ENCODE measurements at places on chromosomes 2 and 18.

- DNase-seq: no peak
Observed at GRCh38 chr2:240024766-240025165, 376 bp downstream of the NDUFA10 start.

DNA sequence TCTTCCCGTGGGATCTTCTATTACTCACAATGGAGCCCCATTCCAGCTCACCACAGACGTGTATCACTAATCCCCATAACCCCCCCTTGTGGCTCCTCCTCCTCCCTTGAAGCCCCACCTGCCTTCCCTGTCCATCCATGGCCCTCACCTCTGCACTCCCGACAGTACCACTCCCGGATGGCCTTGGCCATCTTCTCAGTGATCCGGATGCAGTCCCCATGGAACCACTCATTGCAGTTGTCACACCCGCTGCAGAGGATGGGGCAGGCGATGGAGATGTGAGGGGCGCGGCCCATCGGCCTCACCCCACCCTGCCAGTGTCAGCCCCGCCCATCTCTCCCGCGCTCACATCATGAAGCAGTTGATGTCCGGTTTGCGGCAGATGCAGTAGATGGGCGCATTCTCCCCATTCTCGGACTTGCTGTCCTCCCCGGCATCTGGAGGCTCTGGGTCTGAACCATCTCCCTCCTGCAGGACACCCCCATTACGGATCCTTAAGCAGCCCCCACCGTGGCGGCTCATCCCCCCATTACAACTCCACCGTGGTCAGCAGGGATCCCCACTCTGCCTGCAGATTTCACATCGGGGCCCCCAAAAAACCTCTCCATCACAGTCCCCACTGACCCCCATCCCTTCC is 983 bp downstream of the CXXC1 start:
- peak; percentile 29 for DNase-seq

DNA sequence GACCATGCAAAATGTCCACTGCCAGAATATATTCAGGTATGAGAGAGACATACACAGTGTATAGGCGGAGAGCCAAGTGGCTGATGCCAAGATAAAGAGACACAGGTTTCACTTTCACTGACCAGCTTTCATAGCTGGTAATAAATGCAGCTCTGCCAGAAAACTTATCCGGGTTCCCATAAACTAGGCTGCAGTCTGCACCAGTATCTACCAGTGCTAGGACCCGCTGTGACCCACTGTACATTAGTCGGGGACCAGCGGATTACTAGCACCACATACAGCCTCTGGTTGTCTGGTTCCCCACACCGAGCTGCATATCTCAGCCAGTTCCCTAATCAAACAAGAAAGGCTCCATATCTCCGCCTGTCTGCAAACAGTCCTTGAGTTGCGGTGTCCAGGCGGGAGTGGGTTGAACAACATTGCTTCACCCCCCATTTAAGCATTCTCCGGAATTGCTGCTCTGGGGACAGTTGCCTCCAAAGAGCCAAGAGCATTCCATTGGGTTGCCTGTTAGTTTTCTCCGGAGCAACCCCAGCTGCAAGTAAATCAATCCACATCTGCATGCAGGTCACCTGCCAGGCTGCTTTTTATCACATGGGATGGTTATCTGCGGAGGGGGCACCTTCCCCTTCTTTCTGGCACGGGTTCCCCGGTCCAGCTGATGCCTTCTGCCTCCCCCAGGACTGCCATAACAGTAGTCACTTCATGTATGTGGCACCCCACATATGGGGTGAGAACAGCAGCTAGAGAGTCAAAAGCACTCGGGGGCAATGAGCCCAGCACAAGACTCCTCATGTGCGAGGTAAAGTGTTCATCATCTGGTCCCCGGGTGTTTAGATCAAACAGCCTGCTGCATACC is 18.0 kb upstream of the KLHL23 start:
- DNase-seq: peak; percentile 41

DNA sequence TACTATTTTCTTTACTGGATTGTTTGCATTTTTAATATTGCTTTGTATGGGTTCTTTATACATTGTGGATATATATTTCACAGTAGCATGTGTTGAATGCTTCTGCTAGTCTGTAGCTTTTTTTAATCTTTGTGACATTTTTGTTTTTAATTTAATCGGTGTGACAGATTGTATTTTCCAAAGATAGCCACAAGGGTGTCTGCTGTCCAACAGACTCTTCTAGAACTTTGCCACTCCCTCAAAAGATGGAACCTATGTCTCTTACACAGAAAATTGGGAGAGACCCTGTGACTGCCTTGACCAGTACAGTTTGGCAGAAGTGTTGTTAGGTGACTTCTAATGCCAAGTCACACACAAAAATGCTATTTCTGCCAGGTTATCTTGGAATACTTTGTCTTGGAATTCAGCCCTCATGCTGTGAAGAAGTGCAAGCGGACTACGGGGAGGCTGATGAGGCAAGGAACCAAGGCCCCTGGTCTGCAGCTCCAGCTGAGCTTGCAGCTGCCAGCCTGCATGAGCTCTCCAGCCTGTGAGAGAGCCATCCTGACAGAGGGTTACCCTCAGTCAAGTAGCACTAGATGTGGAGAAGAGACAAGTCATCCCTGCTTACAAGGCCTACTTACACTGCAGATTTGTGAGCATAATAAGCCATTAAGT is 110.8 kb downstream of the TDRD15 start:
- no peak for DNase-seq

DNA sequence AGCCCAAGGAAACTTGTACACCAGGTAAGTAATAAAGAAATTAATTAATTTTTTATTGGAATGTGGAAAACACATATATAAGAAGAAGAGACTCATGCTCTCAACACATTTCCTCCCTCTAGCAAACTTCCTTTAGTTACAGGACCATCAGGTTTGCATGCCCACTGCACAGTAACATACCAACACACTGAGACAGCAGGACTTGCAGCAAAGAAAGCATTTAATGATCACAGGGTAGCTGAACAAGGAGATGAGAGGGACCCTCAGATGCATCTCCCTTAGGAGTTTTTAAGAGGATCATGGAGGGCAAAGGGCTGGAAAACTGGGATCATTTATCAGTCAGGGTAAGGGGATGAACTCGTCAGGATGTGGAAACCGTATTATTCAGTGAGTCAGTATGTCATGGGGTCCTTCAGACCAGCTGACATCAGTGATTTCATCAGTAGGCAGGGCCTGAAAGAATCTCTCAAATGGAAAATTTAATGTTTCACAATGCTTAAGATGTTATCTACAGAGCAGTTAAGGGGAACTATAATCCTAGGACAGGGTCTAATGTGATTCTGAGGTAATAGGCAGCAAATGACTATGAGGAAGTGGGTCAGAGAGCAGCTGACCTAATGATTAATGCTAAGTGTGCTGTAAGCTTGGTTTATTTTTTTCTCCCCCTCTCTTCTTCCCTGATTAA is 193.8 kb upstream of the RND3 start:
- DNase-seq: peak; percentile 97

GRCh38 chr18:22026889-22027288 is 142.5 kb upstream of the GATA6 start:
- DNase-seq: no peak

DNA sequence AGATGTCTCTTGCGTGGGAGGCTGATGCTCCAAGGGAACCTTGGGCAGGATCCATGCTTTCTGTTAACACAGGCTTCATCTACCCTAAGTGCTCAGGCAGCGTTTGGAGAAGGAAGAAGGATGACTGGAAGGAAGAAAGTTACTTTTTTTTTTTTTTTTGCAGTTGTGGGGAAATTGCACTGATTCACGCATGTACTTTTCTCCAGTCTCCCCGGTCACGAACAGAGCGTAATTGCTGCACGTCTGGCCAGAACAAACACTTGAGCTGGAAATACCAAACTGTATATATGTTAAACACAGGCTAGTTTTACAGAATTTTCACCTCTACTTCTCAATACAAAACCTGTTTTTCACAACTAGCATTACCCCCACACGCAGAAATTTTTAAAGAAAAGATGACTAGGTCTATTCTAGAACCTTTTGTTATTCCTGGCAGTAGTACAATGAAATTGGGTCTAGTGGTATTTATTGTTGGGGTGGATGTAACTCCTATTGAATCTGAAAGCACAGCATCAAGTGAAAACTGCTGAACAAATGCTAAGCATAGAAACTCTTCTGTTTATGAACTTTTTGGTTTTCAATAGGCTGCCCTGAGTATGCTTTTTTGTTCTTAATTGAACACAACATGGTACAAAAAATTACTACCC is 9.3 kb upstream of the SCYGR5 start:
- DNase-seq: peak; percentile 19

DNA sequence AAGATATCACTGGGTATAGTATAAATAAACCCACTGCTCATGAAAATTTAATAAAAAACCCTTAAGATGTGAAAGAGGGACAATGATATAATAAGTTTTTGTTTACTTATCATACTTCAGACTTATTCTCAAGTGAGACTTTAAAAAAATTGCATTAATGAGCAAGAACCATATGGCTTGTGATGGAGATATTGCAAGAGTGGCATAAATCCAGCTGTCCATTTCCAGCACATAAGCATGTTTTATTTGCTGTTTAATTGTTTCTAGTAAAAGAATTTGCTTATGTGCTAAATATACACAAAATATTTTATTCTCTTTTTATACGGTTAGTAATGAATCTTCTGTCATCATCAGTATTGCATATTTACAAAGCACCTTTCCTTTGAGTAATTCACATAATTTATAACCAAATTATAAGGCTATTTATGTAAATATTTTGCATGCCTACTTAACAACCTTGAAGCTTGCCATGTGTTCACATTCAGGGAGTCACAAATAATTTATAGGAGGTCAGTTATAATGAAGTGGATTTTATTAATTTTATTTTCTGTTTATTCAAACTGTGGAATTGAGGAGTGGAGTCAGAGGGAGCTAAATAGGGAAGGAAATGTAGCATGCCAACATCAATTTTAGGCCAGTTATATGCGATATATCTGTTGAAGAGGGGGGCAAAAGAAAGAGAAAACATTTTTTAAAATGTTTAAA is 318.5 kb upstream of the CWC22 start:
- no peak for DNase-seq

DNA sequence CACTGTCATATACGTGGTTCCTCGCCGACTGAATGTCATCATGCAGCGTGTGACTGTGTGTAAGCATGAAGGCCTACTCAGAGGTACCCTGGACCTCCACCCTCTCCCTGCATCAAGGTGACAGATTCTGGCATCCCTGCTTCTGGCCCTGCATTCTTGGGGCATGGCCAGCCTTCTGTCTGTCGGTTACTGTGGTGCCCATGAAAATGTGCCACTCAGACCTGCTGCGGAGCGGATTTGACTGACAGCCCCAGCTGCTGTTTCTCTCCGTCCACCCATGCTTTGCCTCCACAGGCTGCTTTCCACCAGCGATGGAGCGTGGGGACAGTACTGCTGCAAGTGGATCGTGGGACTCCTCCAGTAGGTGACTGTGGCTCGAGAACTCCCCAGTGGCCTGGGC is 9.6 kb downstream of the TMEM177 start:
- DNase-seq: no peak

DNA sequence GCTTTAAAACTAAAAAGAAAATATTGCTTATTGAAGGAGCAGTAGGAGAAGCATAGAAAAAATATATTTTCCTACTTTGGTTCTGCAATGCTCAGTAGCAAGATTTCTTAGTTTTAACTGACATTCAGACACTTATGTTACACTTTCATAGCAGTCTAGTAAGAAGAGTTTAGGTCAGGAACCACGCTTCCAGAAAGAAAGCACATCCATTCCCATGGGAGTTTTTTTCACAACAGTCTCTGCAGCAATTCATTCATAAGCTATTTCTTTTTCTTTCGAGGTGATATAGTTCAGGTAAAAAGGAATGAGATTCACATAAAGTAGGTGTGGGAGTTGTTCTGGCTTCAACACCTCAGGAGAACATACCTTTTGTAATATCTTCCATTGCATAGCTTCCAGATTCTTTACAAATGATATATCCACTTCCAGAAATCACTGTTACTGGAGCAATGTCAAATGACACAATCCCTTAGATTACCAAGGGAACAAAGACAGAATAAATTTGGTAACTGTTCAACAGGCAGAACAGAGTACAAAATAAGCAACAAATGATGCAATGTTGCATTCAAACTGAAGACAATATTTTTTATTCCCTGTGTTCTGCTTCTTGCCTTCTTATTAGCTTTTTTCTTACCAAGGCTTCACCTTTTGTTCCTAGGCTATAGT is 95.2 kb upstream of the GULP1 start:
- no peak for DNase-seq

- DNase-seq: no peak
Observed at GRCh38 chr2:216756435-216756834, 61.1 kb upstream of the IGFBP5 start.

DNA sequence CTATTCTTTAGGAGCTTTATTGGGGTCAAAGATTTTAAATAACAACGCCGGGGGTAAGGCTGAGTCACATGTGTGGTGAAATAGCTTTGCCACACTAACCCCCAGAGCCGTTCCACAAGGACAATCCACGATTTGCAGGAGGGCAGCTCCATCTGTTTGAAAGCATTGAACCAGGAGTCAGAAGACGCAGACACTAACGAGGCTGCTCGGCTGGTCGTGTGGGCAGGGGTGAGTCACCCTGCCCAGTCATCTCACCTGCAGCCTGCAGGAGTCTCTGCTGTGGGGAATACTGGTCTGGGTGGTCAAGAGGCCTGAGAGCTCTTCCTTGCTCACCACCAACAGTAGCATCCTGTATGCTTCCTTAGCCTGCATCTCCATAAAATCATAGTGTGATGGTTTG is 149.2 kb upstream of the NCK2 start:
- no peak for DNase-seq

- DNase-seq: no peak
Observed at GRCh38 chr2:101344137-101344536, 35.6 kb upstream of the RNF149 start.

GRCh38 chr2:31526946-31527732 is 53.6 kb downstream of the SRD5A2 start:
- DNase-seq: no peak

DNA sequence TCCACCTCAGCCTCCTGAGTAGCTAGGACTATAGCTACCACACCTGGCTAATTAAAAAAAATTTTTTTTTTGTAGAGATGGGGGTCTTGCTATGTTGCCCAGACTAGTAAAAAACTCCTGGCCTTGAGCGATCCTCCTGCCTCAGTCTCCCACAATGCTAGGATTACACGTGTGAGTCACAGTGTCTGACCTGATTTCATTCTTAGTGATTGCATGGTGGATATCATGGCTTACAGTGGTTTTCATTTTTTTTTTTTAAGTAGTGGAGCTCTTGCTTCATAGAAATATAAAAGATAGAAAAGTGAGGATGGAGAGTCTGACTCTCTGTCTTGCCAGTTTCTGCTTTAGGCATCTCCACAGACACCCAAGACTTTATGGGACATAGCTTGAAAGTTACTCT is 83.6 kb downstream of the CDC42EP3 start:
- DNase-seq: no peak

DNA sequence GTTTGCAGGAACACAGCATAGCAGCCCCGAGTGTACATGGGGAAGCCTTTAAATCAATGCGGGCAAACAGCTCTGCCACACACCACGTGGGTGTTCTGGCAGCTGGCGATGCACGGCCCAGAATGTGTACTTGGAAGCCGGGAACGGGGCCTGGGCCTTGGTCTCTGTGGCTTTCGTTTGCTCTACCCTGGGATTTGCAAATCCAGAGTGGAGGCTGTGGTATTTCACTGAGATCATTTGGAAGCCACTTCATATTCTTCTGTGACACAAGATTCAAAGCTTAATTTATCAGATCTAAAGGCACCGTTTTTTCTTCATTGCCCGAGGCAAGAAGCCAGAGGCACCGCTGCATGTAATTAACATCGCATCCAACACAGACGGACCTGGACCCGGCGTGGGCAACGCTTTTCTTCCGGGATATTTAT is 246.3 kb upstream of the MYT1L start:
- DNase-seq: no peak

GRCh38 chr2:238158509-238159070 is at the start of gene ERFE:
Gene ERFE, plus strand, starts transcription at chr2:238158970. Its CDS starts 38 bp downstream, at chr2:238159008.
- peak; percentile 33 for DNase-seq

GRCh38 chr18:73645160-73645715 is 502.4 kb downstream of the FBXO15 start:
- DNase-seq: peak; percentile 77

Data from IMR-90 (cell line).